Right lung (tissue), 10 donors: ENCODE measurements at places on chromosomes 3 and 15. TPM values are rescaled to one million over a fixed set of nuclear protein-coding genes. Genes with fewer than 3 reads are reported as not detected.

The SLC51A gene
- polyA plus RNA-seq, result 7.8 TPM

The PP2D1 gene
- polyA plus RNA-seq, result 0.68 TPM

The ITGB5 gene
- 45.8 TPM for polyA plus RNA-seq

The SPRED1 gene
- polyA plus RNA-seq, result 42.8 TPM

The PLS1 gene
- 18.1 TPM for polyA plus RNA-seq

The MFSD1 gene
- polyA plus RNA-seq, result 60.1 TPM

The TSC22D2 gene
- polyA plus RNA-seq, result 89.1 TPM

The ITIH1 gene
- not detected for polyA plus RNA-seq

The GUCA1C gene
- polyA plus RNA-seq, result not detected

The SKOR1 gene
- polyA plus RNA-seq, result 0.47 TPM

The CPEB1 gene
- 2.4 TPM for polyA plus RNA-seq

The NSMCE3 gene
- polyA plus RNA-seq, result 8.4 TPM

The CD200 gene
- polyA plus RNA-seq, result 60.2 TPM

The TARS3 gene
- 30.0 TPM for polyA plus RNA-seq

The TIMP4 gene
- polyA plus RNA-seq, result 0.25 TPM

The CYP1A2 gene
- 0.43 TPM for polyA plus RNA-seq

The TPRG1 gene
- 0.66 TPM for polyA plus RNA-seq

The DPPA2 gene
- not detected for polyA plus RNA-seq

The C3orf33 gene
- polyA plus RNA-seq, result 7.6 TPM

The TRIM71 gene
- 7.5 TPM for polyA plus RNA-seq

The CLRN1 gene
- polyA plus RNA-seq, result not detected

The ZNF662 gene
- polyA plus RNA-seq, result 44.7 TPM
